MG63 (cell line): ENCODE measurements at places on chromosomes 5 and 9. TPM values are rescaled to one million over a fixed set of nuclear protein-coding genes. Genes with fewer than 3 reads are reported as not detected.
A peak's percentile ranks its signal among the peaks of the same experiment; 100 is the strongest.

DNA sequence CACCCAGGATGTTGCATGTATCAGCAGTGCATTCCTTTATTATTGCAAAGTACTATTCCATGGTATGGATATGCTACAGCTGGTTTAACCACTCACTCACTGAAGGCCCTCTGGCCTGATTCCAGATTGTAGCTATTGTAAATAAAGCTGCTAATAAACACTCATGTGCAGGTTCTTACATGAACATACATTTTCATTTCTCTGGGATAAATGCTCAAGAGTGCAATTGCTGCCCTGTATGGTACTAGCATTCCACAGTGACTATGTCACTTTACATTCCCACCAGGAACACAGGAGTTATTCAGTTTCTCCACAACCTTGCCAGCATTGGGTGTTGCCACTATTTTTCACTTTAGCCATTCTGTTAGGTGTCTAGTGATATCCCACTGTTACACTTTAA lies 267.6 kb downstream of the SPOCK1 start:
- DNase-seq: peak; percentile 33

ELL2 gene
- 126 and 148 TPM in 2 replicates for total RNA-seq

- DNase-seq: no peak
Measured at GRCh38 chr9:135951889-135952663, 9.1 kb downstream of the UBAC1 start.

DNA sequence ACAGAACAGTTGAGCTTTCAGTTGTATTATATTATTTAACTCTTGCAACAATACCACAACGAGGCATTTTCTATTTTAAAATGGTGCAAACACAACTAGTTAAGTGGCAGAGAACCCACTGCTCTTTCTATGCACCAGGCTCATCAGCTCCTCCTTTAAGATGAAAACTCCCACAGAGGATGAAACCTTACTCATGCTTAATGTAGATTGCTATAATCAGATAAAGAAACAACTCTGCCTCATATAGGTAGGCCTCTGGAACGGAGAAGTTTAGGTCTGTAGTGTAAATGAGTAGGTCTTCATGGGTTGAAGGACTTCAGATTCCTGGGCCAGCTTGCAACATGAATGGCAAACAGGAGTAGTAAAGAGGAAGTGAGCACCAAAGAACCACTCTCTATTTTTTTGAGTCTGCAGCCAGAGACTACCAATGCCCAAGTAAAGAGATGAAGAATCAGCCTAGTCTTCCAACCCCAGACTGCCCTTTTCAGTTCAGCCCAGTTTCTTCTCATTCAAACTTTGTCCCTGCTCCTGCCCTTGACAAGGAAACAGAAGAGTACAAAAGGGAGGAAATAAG lies 33.9 kb downstream of the HACD4 start:
- DNase-seq: no peak

DNA sequence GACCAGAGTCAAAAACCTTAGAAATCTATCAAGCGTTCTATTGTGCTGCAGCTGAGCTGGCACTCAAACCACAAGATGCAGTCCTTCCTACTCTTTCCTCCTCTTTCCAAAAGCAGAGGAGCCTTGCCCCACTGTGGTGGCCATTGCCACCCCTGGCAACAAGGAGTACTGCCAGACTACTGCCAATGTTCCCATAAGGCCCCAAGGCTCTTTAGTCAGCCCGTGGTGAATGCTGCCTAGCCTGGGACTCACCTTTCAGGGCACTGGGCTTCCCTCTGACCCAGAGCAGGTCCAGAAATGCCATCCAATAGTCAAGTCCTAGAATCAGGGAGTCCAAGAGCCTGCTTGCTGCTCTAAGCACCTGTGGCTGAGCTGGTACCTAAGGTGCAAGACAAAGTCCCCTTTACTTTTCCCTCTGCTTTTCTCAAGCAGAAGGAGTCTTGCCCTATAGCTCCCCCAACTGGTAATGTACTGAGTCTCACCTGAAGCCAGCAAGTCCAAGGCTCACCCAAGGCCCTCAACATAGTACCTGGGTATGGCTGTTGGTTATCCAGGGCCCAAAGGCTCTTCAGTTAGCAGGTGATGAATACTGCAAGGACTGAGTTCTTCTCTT lies 219.4 kb downstream of the ATPSCKMT start:
- DNase-seq: no peak
